Right lobe of liver (tissue), 6 donors: ENCODE measurements at places on chromosomes 2 and 18.

- H3K4me3 ChIP-seq, result no peak overlapping the region
- no peaks in the 10 kb centered on the region for H3K27me3 ChIP-seq
- H3K4me1 ChIP-seq, result peaks cover 16% of the 10 kb centered on the region
- no peak overlapping the region for H3K27ac ChIP-seq
- H3K36me3 ChIP-seq, result no peaks in the 10 kb centered on the region
- no peak for DNase-seq
Measured at GRCh38 chr18:76350134-76351025, 144.7 kb downstream of the ZNF516 start.

DNA sequence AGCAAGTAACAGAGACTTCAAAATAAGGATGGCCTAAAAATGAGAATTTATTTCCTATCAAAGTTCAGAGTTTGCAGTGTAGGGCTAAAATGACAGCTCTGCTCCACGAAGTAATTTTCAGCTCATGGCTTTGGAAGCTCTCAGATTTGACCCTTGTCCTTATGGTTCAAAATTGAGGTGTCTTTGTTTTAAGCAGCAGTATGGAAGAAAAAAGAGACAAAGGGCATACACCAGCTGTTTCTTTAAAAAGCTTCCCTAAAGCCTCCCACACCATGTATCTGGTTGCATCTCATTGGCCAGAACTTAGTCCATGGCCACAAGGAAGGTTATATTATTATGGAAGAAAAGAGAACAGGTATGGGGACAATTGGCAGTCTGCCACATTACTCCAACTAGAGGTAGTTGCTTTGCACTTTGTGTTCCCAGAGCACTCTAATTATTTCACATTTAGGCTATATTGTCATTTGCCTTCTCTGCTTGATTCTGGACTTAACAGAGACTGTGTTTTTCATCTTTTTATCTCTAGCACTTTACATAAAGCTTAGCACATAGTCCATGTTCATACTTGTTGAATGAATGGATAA, 180.4 kb downstream of the MCFD2 start:
- no peak overlapping the region for H3K27ac ChIP-seq
- no peaks in the 10 kb centered on the region for H3K27me3 ChIP-seq
- no peaks in the 10 kb centered on the region for H3K4me1 ChIP-seq
- DNase-seq, result no peak
- no peak overlapping the region for H3K4me3 ChIP-seq

DNA sequence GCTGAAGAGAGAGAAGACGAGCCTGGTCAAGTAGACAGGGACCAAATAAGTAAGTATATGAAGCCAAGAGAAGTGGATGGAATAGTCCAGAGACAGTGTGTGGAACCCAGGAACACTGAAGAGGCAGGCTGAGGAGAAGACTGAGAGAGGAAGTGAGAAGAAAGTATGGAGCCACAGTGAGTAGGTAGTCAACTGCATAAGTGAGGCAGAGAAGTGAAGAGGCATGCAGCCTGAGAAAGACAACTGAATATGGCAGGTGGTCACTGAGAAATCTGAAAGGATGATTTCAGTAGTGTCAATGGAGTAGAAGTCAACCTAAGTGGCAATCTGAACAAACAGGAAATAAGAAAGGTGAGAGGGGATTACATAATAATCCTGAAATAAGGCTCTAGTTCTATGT, 55.4 kb downstream of the CWC22 start:
- no peak overlapping the region for H3K4me3 ChIP-seq
- DNase-seq, result no peak
- no peaks in the 10 kb centered on the region for H3K4me1 ChIP-seq

DNA sequence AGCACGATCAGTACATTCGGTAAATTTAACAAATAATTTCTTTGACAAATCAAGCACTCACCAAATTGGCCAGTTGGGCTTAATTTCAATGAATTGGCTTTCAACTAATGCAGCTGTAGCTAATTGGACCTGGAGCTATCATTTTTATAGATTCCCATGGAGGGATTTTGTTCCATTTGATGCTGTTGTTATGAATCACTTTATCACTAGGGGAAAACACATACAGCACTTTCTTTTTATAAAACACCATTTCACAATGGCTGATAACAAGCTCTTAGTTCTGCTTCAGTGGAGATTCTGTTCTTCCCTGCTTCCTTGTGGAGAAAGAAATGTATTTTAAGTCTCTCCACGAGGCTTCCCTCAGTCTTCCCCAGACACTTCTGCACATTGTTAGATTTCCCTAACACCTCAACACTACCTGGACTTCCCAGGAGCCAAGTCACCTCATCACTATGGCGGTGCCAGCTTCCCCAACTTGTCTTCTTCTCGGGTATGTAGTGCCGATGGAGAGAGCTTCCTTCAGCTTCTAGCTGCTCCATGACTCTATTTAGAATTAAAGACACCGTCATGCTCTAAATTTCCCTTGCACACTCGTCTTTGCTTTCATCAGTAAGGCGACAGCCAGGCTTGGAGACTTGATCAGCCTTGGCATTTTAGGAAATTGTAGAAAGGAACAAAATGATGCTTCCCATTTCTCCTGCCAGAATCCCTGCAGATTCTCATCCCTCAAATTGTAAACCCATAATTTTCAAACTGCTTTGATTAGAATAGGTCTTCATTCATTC, 72.0 kb downstream of the INPP5D start:
- no peaks in the 10 kb centered on the region for H3K27me3 ChIP-seq
- H3K36me3 ChIP-seq, result no peaks in the 10 kb centered on the region
- no peak overlapping the region for H3K4me3 ChIP-seq
- no peak for DNase-seq

GRCh38 chr2:157809212-157809611, 66.9 kb downstream of the ACVR1 start:
- no peak for DNase-seq
- H3K36me3 ChIP-seq, result no peaks in the 10 kb centered on the region
- no peaks in the 10 kb centered on the region for H3K4me1 ChIP-seq
- H3K4me3 ChIP-seq, result no peak overlapping the region
- no peaks in the 10 kb centered on the region for H3K27me3 ChIP-seq

GRCh38 chr18:61943175-61943964, 50.6 kb upstream of the RNF152 start:
- DNase-seq, result no peak
- H3K27me3 ChIP-seq, result no peaks in the 10 kb centered on the region
- no peak overlapping the region for H3K4me3 ChIP-seq
- no peaks in the 10 kb centered on the region for H3K4me1 ChIP-seq

GRCh38 chr2:236311286-236311685, 47.1 kb upstream of the ASB18 start:
- no peaks in the 10 kb centered on the region for H3K36me3 ChIP-seq
- H3K4me1 ChIP-seq, result no peaks in the 10 kb centered on the region
- no peak for DNase-seq
- H3K27me3 ChIP-seq, result no peaks in the 10 kb centered on the region
- no peak overlapping the region for H3K4me3 ChIP-seq
- no peak overlapping the region for H3K27ac ChIP-seq

DNA sequence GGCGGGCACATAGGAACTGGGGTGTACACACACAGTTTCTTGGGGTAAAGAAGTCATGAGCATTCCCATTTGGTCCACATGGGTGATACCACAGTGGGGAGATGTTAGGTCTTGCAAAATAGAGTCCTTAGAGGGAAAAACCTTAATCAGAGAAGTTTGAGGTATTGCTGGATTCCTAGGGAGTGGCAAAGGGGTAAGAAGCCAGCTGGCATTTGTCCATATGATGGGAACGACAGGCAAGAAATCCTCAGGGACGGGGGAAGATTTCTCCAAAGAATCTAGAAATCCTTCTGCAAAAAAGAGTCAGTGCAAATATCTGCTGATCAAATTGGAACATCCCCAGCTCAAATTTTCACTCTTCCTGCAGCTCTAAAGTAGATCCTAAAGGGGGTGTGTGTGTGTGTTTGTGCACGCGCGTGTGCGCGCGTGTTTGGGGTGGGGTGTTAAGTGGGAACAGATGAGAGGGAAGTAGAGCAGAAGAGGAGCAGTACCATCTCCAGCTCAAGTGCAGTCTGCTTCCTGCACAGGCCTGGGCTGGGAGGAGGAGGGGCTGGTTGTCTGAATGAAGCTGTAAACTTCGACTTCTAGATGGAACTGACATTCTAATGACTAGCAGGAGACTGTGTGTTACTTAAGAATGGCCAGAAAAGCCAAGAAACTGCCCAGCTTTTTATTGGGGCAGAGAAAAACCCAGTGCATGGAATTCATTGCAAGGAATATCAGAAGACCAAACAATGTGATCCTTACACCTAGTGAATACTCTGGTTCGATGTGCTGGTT, 168.0 kb downstream of the SPP2 start:
- DNase-seq, result no peak
- H3K27ac ChIP-seq, result no peak overlapping the region
- no peaks in the 10 kb centered on the region for H3K27me3 ChIP-seq
- H3K4me1 ChIP-seq, result no peaks in the 10 kb centered on the region
- no peak overlapping the region for H3K4me3 ChIP-seq

DNA sequence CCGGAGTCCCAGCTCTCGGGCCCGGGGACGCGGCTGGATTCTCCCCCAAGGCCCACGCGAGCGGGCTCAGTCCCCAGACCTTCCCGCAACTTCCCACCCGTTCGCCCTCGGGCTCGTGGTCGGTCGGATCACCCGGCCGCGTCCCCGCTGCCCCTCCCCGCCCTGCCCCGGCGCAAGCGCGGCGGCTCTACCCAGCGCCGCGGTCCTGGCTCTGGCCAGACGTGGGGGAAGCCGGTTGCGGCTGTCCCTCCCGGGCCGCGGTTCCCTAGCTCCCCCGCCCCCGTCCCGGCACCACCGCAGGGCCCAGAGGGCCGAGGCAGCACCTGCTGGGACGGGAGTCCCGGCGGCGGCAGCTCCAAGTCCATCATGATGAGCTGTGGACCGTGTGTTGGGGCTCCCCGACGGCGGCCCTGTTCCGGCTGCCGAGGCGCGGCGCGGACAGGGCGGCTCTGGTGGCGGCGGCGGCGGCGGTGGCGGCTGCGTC, 276 bp downstream of the NFE2L2 start:
- H3K36me3 ChIP-seq, result no peaks in the 10 kb centered on the region
- H3K4me1 ChIP-seq, result no peaks in the 10 kb centered on the region
- DNase-seq, result no peak
- no peaks in the 10 kb centered on the region for H3K27me3 ChIP-seq

DNA sequence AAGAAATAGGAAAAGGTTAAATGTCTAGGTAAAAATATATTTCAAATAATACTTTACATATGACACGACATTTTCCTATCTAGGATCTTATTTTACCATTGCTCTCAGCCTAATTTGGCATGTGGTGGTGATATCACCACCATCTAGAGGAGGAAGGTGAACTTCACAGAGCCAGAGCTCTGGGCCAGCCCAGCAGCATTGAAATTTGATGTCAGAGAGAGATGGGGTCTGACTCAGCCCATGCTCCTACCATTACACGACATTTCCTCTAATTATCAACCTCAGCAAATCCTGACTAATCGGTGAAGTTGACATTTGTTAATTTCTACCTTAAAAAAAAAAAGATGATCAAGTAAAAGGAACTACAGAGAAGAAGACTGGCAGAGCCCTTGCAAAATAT, 42.3 kb downstream of the LRRTM4 start:
- no peak overlapping the region for H3K27ac ChIP-seq
- H3K4me3 ChIP-seq, result no peak overlapping the region
- DNase-seq, result no peak
- no peaks in the 10 kb centered on the region for H3K27me3 ChIP-seq

- H3K4me3 ChIP-seq, result no peak overlapping the region
- H3K27ac ChIP-seq, result no peak overlapping the region
- DNase-seq, result no peak
- no peaks in the 10 kb centered on the region for H3K36me3 ChIP-seq
- no peaks in the 10 kb centered on the region for H3K27me3 ChIP-seq
Measured at GRCh38 chr18:4230450-4231168, 224.5 kb downstream of the DLGAP1 start.

DNA sequence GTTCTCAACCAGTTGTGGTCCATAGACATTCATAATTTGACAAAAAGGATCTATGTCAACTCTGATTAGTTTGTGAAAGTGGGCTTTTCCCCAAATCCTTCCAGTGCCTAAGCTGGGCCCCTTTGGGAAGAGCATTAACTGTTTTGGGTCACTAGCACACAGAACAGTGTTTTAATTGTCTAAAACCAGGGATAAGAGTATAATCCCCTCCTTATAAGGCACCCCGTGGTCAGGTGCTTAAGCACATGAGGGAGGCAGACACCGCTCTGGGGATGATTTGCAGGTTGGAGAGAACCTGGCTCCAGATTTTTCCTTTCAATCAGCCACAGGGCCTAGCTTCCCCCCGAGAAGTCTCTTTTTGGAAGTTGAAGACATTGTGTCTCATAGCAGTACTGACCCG, 53.6 kb upstream of the RFX8 start:
- H3K4me1 ChIP-seq, result no peaks in the 10 kb centered on the region
- no peaks in the 10 kb centered on the region for H3K36me3 ChIP-seq
- H3K27me3 ChIP-seq, result no peaks in the 10 kb centered on the region
- no peak overlapping the region for H3K4me3 ChIP-seq
- no peak overlapping the region for H3K27ac ChIP-seq

DNA sequence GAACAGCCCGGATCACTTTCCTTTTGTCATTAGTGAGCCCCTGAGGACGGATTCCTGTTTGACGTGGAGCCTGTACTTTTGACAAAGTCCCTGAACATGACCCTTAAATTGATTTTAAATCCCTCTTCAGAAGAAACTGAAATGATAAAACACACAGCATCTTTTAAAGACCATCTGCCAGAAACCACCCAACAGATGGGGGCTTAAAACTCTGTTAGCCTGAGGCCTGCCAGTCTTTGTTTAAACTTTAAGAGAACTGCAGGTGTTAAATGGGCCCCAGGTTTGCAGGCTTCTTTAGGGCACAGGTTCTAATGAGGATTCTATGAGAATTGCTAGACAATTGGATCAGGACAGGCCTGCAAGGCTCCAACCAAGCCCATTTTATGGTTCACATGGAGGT, 177.9 kb downstream of the ALK start:
- no peak overlapping the region for H3K27ac ChIP-seq
- no peaks in the 10 kb centered on the region for H3K27me3 ChIP-seq
- H3K4me1 ChIP-seq, result no peaks in the 10 kb centered on the region
- no peaks in the 10 kb centered on the region for H3K36me3 ChIP-seq
- no peak for DNase-seq

DNA sequence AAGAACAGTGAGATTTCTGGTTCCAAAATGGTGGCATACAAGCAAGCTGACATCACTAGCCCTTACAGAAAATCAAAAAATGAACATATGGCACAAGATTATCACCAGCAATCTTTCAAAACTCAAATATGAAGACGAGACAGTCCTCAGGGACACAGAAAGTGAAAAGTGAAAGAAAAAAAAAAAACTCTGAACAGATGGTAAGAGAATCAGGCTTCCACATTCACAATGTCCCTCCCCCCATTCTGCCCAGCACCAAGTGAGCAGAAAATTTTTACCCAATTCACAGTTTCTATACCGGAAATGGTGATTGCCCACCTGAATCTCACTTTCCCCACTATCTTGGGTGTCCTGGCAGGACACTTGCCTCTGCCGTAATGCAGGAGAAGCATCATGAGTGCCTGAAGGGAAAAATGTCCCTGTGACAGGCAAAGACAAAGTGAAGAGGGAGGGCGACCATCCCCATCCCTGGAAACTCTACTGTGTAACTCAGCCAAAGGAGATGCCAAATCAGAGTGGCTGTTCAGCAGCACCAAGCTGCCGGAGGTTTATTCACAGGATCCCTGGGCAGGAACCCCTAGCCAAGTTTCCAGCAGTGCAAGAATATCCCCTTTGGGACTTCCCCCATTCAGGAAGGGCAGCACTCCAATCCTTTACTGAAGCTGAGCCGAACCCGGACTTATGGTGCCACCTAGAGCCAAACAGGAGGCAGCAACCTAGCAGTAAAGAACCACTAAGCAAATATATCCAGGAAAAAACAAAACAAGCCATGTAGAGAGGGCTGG, 312.2 kb downstream of the LRATD1 start:
- no peaks in the 10 kb centered on the region for H3K27me3 ChIP-seq
- no peak for DNase-seq
- H3K27ac ChIP-seq, result no peak overlapping the region
